ENCODE measurements at places on chromosomes 13 and 19.

DNA sequence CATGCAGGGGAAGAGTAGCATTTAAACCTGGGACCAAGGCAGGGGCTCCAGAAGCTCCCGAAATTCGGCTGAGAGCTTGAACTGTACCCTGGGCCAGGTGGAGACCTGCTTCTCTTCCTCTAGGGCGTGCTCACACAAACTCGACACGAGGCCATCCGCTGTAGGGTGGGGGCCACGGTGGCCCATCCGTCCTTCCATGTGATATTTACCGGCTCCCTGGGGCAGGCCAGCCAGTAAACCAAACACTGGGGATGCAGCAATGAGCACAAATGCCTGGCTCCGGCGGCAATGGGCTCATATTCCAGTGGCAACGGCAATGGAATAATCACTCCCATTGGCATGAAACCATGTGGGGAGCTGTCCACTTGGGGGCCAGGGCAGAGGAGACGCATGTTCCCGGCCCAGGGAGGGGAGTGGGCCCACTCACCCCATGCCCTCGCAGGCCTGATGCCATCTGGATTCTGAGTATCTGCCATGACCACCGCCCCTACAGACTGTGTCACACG, 10.8 kb downstream of the SH3GL1 start:
- DNase-seq = no peak

- DNase-seq = no peak
Observed at GRCh38 chr19:43315851-43316250, 37.6 kb upstream of the CD177 start.

GRCh38 chr19:8473648-8474476, 28.6 kb downstream of the PRAM1 start:
- DNase-seq = no peak

DNA sequence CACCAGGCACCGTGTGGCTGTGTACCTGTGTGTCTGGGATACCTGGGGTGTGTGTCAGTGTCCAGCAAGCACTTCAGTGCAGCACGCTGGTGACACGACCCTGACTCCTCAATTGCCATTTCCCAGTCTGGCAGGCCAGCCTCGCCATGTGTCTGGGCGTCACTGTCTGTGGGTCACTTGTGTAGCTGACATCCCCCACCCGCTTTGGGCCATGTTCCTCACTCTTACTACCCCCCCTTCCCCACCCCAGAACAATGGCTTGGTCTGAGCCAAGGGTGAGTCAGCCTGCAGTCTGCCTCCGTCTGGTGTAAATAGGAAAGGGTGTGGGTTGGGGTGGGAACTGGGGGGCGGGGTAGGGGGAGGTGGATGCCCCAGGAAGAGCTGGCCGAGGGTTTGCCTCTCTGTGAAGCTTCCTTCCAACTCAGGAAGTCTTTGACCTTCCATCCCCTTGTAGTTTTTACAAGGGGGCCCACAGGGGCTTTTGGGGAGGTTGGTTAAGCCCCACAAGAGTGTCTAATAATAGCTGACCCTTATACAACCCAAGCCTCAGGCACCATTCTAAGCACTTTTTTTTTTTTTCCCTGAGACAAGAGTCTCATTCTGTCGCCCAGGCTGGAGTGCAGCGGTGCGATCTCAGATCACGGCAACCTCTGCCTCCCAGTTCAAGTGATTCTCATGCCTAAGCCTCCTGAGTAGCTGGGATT, 17.6 kb downstream of the NOVA2 start:
- DNase-seq = no peak

DNA sequence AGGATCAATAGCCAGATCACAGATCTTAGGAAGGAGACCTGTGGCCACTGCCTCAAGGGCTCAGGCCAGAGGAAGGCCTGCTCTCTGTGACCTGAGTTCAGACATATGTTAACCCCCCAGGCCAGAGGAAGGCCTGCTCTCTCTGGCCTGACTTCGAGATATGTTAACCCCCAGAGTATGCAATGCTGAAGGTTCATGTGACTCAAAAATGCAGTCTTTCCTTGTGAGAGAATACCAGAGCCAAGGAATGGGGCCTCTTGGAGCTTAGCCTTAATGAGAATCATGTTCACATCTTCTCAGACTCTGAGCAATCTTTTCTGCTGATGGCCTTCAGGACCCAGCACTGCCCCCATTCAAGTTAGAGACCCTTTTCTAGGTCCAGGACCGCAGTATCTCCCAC, 36.7 kb downstream of the MBNL2 start:
- no peak for DNase-seq

GRCh38 chr13:63408331-63409189, 1992.9 kb upstream of the PCDH20 start:
- no peak for DNase-seq

DNA sequence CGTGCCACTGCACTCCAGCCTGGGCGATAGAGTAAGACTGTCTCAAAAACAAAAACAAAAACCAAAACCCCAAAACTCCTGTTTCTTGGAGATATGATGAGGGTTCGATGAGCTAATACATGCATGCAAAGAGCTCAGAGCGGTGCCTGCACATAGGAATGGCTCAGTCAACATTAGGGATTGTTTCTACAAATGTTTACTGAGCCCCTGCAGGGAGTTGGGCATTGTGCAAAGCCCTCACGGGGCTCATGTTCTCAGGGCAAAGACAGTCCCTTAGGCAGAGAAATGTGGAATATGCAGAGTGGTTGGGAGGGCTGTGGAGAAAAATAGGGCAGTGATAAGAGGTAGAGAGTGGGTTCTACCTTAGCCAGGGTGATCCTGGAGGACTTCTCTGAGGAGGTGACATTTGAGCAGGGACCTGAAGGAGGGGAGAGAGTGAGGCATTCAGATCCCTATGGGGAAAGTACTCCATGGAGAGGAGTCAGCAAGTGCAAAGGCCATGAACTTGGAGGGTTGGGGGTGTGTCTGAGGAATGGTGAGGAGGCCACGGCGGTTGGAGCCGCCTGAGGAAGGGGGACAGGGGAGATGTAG, 1.5 kb upstream of the EHD2 start:
- DNase-seq = no peak

GRCh38 chr13:66921437-66921836, 308.7 kb downstream of the PCDH9 start:
- DNase-seq = no peak

- no peak for DNase-seq
Observed at GRCh38 chr19:13860679-13861391, 16.1 kb upstream of the NANOS3 start.

DNA sequence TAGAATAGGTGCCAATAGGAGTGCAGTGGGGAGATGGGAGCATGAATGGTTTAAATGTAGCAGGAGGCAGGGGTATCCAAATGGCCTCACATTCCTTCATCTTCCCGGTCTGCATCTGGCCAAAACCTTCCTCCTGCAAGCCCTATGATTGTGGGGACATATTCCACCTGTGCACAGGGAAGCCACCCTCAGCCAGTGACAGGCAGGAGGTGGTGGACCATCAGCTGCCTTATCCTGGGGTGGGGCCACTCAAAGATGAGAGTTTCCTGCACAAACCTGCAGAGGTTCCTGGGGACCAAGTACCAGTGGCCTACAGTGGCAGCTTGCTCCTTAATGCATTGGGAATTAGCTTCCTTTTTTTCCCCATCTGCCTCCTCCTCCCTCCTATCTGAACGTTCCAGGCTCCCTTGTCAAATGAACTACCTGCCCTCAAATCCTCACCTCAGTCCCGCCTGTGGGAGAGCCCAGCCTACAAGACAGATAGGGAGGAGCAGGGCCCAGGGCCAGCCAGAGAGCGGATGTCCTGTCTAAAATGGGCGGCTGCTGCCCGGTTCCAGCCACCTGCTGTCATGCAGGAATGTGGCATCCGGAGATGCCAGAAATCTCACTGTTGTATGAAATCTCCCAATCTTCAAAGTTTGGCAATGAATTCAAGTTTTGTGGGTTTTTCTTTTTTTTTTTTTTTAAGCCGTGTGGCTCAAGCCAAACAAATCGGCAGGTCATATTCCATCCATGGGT, 85.0 kb downstream of the TSHZ3 start:
- DNase-seq = no peak

DNA sequence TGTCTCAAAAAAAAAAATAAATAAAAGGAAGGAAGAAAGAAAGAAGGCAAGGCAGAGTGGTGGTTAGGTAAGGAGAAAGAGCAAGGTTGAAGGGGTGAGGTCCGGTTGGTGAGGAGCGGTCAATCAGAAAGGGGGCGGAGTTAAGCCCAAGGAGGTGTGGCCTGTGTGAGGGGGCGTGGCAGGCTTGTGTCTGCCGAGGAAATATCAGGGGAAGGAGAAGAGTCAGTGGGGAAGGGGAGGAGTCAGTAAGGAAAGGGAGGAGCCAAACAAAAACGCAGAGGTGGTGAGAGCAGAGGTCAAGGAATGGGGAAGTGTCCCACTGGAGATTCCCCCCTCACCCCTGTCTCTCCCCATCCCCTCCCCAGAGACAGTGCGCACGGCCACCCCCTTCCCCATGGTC, 5.9 kb downstream of the CACNG7 start:
- DNase-seq = no peak

GRCh38 chr19:8304841-8305621, 3.1 kb downstream of the CD320 start:
- peak; percentile 69 for DNase-seq

DNA sequence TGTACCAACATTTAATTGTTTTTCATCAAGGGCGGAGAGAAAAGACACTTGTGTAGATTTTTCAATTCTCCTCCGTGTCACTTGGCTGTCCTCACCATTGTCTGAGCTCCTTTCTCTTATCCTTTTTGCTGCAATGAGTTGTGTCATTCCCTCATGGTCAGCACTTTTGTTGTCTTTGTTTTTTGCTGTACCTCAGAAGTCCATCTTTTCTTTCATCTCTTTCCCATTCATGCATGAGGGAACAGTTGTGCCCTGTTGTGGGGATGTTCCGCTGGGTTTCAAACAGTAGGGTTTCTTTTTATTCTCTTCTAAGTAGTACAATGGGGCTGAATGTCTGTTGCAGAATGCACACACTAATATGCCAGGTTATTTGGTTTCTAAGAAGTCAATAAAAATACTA, 222.6 kb downstream of the TM9SF2 start:
- no peak for DNase-seq

DNA sequence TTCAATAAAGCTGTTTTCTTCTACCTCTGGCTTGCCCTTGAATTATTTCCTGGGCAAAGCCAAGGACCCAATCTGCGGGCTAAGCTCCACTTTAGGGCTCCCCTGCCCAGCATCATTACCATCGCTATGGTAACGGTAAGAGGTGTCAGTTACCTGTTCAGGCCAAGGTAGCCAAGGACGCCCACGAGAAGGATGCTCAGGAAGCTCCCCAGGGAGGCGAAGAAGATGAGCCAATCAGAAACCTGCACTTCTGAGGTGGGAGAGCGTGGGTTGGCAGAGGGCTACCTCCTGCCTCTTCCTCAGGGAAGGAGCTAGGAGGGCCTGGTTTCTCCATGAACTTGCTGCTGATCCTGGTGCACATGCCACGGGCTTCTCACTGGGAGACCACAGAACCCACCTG, 24.7 kb downstream of the IL12RB1 start:
- no peak for DNase-seq

DNA sequence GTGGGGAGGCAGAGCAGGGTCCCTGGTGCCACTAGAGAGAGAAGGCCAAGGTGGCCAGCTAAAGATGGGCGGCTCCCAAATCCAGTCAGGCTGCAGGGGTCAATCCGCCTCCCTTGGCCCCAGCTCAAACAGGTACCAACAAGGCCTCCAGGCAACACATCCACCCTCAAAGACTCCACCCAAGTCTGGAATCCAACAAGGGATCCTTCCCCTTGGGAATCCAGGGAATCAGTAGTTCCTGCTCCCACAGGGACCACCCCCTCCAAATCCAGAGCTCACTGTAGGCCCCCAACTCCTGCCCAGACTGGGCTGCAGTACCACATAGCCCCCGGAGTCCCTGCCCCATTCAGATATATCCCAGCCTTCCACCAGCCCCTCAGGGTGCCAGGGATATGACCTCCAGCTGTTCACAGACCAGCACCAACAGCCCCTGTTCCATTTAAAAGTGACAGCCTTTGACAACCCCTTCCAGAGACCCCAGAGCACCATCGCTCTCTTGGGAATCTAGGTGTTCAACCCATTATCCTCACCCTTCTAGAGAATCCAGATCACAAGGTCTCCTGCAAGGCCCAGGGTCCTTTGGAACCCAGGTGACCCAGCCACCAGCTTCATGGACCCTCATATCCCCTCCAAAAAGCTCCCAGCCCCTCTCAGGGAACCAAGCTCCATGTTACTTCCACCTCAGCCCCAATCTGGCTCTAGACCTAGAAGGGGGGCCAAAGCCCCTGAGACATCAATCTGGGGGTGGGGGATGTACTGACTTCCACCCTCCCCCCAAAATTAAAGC, 3.2 kb downstream of the ERF start:
- DNase-seq = no peak

DNA sequence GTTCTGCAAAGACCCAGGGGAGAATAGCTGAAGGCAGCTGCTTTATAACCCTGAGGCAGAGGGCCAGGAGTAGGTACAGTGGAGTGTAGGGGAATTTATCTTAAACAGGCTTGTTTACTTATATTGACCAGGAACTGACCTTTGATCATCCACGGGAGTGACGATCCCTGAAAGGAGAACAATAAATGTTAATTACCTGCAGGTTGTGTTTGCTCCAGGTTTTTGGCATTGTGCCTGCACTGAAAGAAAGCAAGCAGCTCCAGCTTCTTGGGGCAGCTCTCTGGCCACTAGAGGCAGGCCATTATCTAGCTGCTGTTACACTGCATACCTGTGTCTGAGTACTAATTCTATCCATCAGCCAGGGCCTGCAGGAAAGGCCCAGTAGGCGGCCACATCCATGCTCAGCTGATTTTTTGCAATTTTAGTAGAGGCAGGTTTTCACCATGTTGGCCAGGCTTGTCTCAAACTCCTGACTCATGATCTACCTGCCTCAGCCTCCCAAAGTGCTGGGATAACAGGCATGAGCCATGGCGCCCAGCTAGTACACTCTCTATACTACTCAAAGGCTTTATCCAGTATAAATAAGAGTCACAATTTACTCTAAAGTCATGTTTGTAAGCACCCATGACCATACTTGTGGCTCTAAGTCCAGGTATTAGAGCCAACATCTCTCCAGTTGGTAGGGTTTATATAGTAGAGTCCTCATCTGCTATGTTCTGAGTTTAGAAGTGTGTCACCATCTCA, 8.5 kb upstream of the ZNF91 start:
- no peak for DNase-seq

DNA sequence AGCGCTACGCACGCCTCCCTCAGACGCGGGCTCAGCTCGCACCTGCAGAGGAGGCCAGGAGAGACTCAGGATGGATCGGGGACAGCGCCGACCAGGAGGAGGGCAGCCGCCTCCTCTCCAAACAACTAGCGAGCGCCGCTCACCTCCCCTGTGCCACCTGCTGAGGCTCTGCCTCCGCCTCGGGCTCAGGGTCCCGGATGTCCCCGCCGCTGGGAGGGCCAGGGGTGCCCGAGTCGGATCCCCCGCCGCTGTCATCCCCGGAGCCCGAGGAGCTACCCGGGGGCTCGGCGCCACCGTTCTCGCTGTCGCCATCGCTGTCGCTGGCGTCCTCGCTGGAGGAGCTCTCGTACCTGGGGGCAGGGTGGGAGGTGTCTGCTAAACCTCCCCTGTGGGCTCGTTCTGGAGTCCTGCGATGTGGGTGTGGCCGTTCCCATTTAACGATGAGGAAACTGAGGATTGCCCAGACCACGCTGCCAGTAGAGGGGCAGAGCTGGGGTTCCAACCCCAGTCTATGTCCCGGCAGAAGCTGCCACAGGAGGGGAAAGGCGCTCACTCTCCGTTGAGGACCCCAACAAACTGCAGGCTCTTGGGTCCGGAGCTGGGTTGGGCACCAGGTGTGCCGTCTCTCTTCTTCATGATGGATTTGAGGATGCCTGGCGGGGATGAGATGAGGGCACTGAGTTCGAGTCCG, 9.2 kb downstream of the KANK3 start:
- DNase-seq = no peak

- DNase-seq = no peak
Observed at GRCh38 chr19:33301144-33301899, 1.0 kb downstream of the CEBPA start.
